Germinal center (tissue), 1 donor: ENCODE measurements at places on chromosomes 12 and 14.

GRCh38 chr12:127038761-127039160 is 1228.2 kb upstream of the TMEM132C start:
- no peak for DNase-seq

DNA sequence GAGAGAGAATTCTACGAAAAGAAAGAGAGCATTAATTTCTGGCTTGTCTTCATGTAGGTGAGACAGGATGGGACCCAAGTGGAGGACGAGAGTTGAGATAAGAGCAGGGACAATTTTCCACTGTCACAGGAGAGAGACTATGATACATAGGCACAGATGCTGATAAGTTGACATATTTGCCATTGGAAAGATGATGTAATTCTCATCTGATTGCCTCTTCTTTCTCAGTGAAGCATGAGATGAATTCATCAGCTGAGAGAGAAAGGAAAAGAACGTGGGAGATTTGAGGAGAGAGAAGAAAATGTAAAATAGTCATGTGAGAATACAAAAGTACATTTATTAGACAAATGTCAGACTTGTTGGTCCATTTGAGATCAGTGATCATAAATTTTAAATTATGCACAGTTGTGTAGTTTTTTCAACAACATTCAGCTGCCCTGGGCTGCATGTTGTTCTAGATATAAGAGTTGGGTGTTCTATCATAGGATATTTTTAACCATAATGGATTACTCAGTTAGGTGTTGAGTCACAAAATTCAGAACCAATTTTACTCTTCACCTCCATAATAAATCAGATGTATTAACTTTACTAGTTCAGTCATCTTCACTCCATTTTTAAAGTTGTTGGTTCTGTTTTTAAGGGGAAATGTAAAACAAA is 222.9 kb downstream of the DPY19L2 start:
- DNase-seq, result no peak

- no peak for DNase-seq
Measured at GRCh38 chr12:128803788-128804187, 20.0 kb downstream of the SLC15A4 start.

DNA sequence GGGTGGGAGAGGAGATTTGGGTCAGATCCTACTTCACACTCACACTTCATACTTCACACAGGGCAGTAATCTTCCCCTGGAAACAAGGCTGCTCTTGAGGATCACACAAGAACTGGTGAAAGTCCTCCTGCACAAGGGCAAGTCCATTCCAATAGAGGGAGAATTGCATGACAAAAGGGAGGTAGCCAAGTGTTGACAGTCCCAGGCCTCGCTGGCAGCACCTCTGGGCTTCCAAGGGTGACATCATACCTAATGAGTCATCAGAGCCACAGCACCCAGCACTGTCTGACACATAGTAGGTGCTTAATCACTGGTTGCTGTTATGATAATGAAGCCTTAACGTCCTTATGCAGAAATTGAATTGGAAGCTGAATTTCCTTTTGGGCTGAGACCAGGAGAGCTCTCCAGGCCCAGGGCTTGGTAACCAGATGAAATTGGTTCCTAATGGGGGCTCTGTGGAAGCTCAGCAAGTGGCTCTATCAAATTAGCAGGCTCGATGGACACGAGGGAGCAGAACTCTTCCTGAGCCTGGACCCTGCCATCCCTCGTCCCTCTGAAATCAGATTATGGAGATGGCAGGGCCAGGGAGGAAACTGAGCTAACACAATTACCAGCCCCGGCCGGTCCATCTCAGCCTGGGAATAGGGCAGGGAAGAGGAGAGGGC is 58.8 kb upstream of the ACTN1 start:
- no peak for DNase-seq

DNA sequence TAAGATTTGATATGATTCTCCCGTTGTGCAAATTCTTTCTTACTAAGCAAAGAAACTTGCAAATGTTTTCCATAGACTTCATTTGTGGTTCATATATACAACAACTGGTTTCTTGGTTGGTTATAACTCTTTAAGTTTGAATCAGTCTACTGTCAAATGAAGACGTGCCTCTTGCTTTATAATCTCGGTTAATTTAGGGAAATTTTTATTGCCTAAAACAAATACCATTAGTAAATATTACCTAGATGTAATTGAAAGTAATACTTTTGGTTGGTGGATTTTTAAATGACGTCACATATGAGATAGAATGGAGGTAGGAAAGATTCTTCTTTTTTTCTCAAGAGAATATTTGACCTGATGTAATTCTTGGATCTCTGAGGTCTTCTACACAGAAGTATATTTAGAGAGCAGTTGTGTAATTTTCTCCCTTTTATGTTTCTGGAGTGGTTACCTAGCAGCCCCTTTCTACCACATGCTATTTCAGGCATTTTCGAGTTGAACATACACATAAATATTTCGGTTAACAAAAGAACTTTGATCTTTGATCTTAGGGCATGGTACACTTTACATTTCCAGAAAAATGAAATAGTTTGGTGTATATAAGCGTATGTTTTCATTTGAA is 1.7 kb downstream of the ATF7IP start:
- no peak for DNase-seq

GRCh38 chr12:104006929-104007328 is 41.3 kb downstream of the TDG start:
- no peak for DNase-seq

GRCh38 chr12:10196210-10196609 is 16.5 kb upstream of the GABARAPL1 start:
- peak; percentile 49 for DNase-seq

DNA sequence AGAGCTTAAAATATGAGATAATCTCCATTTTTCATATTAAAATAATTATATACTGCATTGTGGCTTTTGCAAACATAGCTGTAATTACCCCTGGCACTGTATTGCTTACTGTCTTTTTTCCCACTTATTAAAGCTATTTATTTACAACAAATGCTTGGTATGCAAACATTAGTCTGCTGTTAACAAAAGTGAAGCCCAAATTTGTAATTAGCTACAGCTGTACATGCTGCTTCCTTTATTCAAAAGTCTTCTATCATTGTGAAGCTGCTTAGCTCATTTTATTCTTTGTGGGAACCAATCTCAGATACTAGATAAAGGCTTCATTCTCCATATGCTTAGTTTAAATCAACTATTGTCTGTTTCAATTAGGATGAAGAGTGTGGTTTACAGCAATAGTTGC is 425.8 kb upstream of the FOXG1 start:
- DNase-seq, result no peak

- DNase-seq, result peak; percentile 24
Measured at GRCh38 chr12:90940872-90941499, 14.0 kb downstream of the CCER1 start.

GRCh38 chr12:87112571-87113345 is 856.6 kb upstream of the MGAT4C start:
- DNase-seq, result no peak

DNA sequence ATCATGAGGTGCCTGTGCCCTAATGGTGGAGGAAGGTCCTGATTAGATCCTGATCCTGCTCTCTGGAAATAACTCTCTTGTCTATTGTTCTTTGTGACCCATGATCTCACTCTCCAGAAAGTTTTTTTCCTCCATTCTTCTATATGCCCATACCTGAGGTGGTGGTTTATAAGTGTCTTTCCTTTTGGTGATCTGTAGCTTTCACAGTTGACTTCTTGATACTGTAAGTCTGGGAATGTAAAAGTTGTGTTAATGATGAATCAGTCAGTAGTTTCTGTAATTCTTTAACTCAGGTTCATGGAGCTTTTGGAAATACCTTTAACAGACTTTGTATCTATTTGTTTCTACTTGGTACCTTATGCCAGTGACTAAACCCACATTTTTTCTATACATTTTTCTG is 444.0 kb upstream of the FLRT2 start:
- DNase-seq, result no peak

GRCh38 chr14:71460091-71460490 is 472.1 kb upstream of the RGS6 start:
- DNase-seq, result no peak

DNA sequence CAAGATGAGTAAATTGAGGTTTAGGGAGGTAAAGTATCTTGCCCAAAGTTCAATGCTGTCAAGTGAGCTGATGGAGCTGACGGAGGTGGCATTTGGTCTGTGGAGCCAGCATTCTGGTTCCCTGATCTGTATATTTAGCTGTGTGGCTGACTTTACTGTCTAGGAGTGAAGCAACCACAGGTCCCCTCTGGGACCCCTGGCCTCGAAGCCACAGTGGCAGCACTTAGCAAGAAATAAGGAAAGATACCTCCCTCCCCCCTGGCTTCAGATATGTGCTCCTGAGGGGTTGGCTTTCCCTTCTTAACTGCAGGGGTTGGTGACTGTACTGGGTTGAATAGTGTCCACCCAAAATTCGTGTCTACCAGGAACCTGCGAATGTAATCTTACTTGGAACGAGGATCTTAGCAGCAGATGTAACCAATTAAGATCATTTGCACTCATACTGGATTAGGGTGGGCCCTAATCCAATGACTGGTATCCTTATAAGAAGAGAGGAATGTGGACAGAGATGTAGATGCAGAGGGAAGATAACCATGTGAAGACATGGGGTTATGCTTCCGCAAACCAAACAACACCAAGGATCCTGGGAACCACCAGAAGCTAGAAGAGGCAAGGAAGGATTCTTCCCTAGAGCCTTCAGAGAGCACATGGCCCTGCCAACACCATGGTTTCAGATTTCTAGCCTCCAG is 2.0 kb upstream of the ACVR1B start:
- DNase-seq, result no peak

- DNase-seq, result no peak
Measured at GRCh38 chr12:75994069-75994740, 37.4 kb downstream of the PHLDA1 start.

DNA sequence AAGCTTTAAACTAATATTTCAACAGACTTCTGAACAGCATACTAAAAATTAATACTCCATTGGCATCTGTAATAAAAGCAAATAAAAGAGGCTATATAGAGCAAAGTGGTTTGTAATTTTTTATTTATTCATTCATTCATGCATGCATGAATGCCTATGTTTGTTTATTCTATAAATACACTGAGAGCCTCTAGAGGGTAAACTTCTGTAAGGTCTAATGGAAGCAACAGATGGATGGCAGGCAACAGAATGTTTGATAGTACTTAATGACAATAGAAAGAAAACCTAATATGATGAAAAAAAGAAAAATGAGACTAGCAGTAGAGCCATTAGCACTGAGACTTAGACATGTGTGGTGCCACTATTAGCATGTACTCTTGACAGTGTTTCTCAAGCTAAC is 253.1 kb downstream of the CCDC91 start:
- DNase-seq, result no peak

GRCh38 chr14:102140750-102141145 is 1.1 kb downstream of the WDR20 start:
- DNase-seq, result no peak

- DNase-seq, result no peak
Measured at GRCh38 chr14:99735189-99736135, 51.4 kb downstream of the CYP46A1 start.

DNA sequence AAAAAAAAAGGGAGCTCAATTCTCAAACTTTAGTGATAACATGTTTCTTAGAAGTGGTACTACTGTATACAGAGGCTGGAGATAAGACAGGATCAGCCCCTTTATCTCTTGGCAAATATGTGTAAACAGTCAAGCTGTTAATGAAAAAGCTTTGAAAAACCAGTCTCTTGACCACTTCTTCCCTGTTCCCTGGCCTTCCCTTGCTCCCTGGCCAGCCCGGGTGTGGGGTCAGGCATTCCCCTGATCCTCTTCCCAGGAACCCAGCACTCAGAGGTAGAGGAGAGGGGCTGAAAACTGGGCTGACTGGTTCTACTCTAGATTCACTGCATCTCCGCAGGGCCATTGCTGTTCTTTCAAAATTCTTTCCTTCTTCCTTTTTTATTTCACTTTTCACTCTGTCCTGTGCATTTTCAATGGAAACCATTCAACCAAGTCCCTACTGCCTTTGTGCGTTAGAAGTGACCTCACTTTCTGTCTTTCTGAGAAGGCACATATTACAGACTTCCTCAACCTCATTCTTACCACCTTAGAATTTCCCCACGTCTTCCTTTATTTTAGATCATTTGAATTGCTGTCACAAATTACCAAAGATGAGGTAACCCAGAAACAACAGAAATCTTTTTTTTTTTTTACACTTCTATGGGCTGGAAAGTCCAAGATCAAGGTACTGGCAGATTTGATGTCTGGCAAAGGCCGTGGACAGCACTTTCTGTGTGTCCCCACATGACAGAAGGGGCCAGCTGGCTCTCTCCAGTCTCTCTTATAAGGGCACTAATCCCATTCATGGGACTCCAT is 5.7 kb downstream of the GNG2 start:
- DNase-seq, result no peak

DNA sequence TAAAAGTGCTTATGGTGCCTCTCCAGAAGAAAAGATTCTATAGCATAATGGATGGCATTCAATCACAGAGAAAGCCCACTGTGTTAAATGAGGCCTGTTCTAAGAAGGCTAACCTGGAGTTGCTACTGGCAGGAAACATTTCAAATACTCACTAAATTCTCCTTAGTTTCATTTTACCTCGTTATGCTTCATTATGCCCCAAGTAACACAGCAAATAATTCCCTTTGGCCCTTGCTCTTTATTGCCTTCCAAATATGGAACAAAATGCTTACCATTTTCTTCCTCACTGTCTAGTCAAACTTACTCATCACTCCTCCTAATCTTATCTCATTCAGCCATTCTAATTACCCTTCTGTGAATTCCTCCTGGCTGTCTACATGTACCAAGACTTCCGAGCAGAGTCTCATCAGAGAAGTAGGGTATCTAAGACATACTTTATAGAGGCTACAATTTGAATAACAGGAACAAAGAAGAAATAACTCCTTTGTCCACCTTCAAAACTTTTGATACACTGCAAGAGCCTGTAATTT is 292.1 kb upstream of the CLEC14A start:
- no peak for DNase-seq

DNA sequence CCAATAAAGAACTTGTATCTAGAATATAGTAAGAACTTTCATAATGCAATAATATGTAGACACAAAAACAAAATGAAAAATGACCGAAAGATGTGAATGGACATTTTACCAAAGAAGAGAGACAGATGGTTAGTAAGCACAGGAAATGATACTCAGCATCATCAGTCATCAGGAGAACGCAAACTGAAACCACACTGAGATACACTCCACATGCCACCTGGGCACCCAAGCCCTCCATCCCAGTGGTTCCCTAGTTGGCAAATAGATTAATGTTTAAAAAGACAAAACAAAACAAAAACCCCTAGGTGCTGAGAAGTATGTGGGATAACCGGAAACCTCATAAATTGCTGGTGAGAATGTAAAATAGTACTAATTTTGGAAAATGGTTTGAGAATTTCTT is 26.8 kb upstream of the VPS33A start:
- no peak for DNase-seq

- DNase-seq, result no peak
Measured at GRCh38 chr12:46148327-46149078, 120.3 kb downstream of the SLC38A1 start.

DNA sequence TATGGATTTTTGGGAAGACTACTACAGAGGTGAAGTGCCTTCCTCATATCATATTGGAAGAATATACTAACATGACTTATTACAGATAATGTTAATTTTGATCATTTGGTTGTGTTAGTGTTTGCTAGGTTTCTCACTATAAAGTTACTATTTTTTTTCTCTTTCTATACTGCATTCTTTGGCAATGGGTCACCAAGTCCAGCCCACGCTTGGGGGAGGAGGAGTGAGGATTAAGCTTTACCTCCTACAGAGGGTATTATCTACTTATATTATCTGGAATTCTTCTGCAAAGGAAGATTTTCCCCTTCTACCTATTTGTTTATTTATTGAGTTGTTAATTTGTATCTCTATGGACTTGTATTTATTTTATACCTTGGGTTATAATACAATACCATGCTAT is 31.5 kb downstream of the SCN8A start:
- no peak for DNase-seq
